NCI-H2029 treated with DMSO at 0.1 percent for 48 hours (cell line): ENCODE measurements at places on chromosomes 5 and 9.

- DNase-seq, result no peak
Observed at GRCh38 chr5:72702881-72703434, 113.5 kb upstream of the TNPO1 start.

DNA sequence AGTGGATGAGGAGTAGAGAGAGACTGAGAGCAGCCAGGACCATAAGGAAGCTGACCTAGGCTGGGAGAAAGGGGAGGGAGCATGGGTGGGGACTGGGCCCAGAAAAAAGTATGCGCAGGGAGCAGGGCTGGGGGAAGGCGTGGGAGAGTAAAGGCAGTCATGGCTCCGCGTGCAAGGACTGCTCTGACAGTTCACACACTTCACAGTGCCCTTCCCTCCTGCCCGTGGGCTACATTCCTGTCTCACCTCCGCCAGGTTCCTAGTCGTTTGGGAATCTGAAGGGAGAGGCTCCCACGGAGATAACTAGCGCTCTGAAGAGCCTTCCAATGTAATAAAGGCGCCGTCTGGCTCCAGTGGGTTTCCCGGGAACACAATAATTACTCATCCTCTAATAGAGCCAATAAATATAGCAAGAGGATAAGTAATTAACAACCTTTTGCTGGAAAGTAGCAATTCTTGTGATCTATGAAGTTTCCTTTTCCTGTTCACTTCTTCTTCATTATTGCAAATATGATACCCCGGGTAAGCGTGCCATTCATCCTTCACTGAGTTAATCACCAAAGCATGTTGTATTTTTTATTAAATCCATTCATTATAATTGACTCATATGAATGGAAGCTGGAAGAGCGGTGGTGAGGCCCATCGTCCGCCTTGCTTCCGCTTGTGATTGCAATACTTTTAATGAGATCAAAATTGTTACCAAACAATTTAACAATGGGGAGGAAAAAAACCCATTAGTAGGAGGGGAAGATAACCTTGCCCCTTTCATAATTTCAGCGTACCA is 39.3 kb downstream of the TTLL11 start:
- DNase-seq, result no peak

GRCh38 chr9:101691657-101692056 is 46.8 kb downstream of the GRIN3A start:
- no peak for DNase-seq

GRCh38 chr5:135440916-135441315 is 6.2 kb downstream of the DCANP1 start:
- no peak for DNase-seq

DNA sequence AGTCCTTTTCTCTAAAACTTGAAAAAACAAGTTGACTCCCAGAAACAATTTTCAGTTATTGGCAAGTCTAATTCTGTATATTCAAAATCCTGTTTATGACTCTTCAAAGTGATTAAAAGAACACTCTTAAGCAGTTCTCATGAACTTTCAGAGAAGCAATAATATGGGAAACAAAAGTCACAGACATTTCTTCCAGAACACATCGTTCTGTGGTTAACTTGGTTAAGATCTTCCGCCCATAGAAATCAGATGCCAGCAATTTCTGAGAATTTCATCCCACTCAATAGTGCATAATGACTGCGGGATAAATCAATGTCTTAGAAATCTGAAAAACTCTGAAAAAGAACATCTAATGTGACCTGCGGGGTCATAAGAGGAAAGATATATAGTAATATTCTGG is 300.5 kb downstream of the COX7C start:
- DNase-seq, result no peak

DNA sequence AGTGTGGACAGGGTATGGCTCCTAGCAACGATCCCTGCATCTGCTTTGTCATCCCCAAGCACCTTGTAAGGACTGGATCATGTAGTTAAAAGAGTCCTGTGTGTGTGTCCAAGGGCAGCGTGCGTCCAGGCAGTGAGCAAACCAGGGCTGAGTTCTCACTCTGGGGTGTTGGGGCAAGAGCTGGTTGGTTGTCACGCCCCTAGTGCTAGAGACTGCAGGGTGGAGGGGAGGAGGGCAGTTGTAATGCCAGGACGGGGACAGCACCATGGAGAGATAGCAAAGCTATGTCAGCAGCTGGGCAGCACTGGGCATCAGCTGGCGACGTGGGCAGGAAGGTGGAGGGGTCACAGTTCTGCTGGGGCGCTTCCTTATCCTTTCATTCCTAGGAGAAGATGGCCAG is 100.8 kb downstream of the ZNF618 start:
- no peak for DNase-seq

GRCh38 chr9:95266649-95267048 is 50.9 kb downstream of the FANCC start:
- no peak for DNase-seq

DNA sequence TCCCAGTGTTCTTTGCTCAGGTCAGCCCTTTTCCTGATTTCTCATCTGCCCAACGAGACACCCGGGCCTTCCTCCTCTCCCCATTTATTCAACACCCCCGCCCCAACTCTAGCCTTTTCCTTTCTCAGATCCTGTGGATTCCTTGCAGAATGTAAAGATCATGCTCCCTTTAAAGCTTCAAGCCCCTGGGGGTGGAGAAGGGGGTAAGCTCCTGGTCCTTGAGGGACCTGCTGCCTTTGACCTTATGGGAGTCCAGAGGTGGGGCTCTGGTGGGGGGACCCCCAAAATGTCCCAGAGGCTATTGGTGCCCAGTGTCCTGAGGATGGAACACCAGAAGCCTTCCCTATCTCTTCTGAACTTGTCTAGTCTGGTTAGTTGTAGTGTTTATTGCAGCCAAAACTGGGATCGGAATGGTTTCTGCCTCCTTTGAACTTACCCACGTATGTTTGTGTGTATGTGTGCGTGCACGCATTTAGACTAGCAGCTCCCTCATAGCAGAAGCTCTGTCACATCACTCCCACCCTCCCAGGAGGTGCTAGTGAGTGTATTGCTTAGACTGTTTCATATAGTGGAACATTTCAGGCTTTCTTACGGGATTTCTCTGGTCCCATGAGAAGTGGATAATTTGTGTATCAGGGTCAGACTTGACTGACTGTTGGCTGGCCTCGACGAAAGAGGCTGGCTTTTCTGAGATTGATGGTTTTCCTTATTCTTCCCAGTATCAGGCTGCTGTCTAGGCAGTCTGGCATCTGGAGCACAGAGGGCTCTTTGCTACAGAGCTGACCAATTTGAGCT is 1.1 kb downstream of the GALNT10 start:
- DNase-seq, result no peak

- no peak for DNase-seq
Observed at GRCh38 chr9:38284039-38284575, 108.4 kb upstream of the ALDH1B1 start.

DNA sequence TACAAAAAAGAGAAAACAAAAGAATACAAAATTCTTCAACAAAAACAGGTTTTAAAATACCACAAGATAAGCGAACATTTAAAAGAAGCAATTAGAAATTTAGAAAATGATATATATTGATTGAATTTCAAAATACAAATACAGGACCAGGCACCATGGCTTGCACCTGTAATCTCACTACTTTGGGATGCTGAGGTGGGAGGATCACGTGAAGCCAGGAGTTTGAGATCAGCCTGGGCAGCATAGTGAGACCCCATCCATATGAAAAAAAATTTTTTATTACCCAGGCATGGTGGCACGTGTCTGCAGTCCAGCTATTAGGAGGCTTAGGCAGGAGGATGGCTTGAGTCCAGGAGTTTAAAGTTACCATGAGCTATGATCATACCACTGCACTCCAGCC is 109.9 kb upstream of the SLC30A5 start:
- no peak for DNase-seq
